ENCODE measurements at places on chromosomes 13 and 19.

- DNase-seq: no peak
Observed at GRCh38 chr13:20326276-20326675, 94.2 kb upstream of the GJB6 start.

DNA sequence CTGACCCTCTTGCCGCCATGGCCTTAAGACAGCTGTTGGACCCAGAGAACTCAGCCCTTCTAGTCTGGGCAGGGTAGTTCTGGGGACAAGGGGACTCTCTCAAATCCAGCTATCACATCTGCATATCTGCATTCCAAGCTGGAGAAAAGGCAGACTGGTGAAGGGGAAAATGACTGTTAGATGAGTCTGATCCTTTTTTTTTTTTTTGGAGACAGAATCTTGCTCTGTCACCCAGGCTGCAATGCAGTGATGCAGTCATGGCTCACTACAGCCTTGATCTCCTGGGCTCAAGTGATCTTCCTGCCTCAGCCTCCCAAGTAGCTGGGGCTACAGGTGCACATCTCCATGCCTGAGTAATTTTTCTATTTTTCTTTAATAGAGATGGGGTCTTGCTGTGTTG, 114.3 kb downstream of the SIPA1L3 start:
- no peak for DNase-seq

GRCh38 chr13:85255978-85256377, 543.2 kb downstream of the SLITRK6 start:
- DNase-seq: no peak

GRCh38 chr19:29854033-29854432, 42.2 kb downstream of the CCNE1 start:
- no peak for DNase-seq

DNA sequence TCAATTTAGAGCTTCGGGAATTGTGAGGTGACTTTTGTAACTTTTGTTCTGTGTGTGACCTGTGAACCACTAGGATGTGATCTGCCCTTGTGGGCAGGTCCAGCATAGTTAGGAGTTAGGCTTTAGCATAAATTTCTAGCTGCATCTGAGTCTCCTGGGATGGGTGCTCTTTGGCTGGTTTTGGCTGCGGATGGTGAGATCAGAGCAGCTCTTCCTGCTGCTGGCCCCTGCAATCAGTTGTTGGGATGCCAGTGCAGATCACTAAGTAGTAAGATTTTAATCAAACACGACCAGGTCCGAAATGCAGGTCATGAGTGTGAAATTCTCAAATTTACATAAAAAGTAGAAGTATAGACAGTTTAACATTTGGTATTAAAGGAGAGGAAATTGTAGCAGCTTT, 8.5 kb downstream of the CEBPG start:
- no peak for DNase-seq

- no peak for DNase-seq
Observed at GRCh38 chr19:17183858-17184321, 31.3 kb upstream of the USE1 start.

- no peak for DNase-seq
Observed at GRCh38 chr19:12888006-12888603, 1.1 kb upstream of the KLF1 start.

DNA sequence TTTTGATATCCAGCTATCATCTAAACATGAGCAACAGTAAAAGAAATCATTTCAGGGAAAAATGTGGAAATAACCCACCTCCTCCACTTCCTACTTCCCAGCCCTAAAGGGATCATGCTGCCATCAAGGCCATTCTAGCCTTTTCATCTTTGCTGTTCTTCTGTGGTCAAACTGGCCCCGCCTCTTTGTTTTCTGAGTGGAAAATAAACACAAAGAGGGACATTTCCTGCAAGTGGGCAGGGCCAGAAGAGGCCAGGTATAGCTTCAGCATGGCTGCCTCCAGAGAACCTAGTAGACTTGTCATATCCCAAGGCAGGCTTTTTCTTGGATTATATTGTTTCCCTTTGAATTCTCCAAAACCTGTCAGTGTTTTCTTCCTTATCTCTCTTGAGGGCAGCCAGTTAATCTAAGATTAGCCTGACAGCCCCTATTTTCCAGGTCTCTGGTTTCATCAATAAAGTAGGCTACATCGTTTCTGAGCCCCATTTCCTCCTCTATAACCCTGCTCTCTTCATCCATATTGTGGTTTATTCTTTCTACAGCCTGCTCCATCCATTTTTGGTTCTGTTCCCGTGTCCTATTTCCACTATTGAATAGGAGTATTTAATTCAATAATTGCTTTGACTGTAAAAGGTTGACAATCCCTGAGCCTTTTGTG, 117.6 kb downstream of the GPC6 start:
- DNase-seq: no peak

GRCh38 chr19:38717051-38717450, 27.2 kb downstream of the CAPN12 start:
- DNase-seq: no peak

- no peak for DNase-seq
Observed at GRCh38 chr13:78239714-78240113, 321.1 kb upstream of the EDNRB start.

GRCh38 chr13:78576261-78576660, 27.1 kb downstream of the POU4F1 start:
- DNase-seq: no peak

GRCh38 chr13:43472980-43473379, 313.8 kb downstream of the ENOX1 start:
- no peak for DNase-seq

DNA sequence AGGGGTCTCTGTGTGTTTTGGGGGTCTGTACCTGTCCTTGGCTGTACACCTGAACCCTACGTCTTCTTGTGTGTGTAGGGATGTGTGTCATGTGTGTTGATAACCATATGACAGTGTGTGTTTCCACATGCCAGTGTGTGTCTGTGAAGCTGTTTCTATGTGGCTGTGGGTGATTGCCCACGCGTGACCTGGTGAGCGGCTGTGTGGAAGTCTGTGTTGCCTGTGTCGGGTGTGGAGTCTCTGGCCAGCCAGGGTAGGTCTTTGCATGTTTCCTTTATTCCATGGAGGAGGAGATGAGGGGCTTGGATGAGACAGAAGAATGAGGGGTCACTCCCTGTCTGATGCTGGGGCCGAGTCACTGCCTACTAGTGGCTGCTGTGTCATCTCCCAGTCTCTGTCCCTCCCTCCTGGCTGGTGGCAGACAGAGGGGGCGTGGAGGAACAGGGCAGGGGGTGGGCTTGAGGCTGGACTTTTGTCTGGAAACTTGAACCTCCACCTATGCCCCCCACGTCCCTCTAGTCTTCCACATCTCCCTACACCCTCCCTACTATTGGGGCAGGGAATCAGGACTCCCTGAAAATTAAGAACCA, 2.8 kb upstream of the FOSB start:
- no peak for DNase-seq

- no peak for DNase-seq
Observed at GRCh38 chr19:14325863-14326262, 55.4 kb upstream of the ADGRE5 start.

- DNase-seq: no peak
Observed at GRCh38 chr19:46198756-46199155, 30.8 kb upstream of the IGFL1 start.

DNA sequence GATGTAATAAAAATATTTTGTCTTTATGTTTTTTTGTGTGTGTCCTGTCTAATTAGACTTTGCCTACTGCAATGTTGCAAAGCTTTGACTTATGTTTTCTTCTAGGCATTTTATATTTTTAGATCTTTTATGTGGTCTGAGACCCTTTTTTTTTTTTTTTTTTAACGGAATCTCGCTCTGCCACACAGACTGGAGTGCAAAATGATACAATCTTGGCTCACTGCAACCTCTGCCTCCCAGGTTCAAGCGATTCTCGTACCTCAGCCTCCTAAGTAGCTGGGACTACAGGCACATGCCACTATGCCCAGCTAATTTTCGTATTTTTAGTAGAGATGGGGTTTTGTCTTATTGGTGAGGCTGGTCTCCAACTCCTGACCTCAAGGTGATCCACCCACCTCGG, 8.5 kb upstream of the ZNF304 start:
- no peak for DNase-seq

DNA sequence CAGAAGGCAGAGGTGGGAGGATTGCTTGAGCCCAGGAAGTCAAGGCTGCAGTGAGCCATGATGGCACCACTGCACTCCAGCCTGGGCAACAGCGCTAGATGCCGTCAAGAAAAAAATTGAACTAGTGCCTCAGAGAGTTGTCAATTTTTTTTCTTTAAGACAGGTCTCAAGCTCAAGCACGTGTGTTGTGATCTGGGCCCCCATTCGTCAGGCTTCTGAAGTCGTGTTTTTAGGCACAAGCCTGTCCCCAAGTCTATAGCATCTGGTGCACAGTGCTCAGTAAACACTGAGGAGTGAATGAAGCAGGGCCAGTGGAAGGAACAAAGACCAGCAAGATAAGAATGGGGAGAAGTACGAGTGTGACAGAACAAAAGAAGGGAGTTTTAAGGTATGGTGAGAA, 23.7 kb upstream of the LAMP1 start:
- no peak for DNase-seq

DNA sequence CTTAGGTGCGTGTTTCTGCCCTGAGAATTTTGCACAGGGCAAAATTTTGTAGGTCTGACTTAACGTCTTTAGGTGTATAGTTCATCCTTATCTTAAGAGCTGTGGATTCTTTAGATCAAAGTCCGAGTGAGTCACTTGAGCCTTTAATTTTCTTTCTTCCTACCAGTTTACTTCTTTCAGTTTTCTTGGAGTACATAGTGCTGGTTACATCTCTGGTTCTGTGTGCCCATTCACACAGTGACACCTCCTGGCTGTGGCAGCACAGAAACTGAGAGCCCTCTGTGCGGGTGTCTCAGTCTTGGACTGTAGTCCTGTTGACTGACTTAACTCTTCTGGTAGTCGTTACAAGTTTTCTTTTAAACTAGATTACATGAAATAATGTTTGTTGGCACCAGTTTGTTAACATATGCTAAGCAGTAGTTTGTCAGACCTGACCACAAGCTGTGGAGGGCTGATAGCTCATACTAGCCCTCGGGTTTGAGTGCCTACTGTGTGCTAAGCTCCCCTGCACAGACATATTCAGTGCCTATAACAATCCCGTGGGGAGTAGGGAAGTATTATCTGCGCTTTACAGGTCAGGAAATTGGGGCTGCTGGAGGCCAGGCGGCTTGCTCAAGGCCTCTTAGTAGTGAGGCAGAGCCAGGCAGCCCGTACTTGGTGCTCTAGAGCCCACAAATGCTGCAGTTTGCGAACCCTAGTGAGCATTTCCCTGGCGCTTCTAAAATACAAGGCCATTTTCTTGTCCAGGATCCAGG, 1.6 kb downstream of the GATAD2A start:
- DNase-seq: peak; percentile 31

- no peak for DNase-seq
Observed at GRCh38 chr19:1250437-1251260, 2.3 kb downstream of the MIDN start.

DNA sequence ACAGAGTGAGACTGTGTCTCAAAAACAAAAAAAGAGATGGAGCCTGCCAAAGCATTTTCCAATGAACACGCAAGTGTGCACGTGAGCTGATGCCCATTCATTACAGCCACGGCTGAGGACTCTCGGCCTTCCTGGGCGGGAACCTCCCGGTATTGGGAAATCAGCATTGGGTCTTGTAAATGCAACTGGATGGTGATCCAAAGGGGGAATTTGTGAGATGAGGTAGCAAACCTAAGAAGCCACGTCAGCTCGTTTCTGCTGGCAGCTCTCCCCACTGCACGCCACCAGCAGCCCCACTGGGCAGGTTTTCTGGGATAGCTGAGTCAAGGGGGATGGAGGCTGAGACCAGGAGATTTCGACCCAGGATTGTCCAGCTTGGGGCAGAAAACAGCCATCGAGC, 11.5 kb downstream of the C13orf46 start:
- no peak for DNase-seq

DNA sequence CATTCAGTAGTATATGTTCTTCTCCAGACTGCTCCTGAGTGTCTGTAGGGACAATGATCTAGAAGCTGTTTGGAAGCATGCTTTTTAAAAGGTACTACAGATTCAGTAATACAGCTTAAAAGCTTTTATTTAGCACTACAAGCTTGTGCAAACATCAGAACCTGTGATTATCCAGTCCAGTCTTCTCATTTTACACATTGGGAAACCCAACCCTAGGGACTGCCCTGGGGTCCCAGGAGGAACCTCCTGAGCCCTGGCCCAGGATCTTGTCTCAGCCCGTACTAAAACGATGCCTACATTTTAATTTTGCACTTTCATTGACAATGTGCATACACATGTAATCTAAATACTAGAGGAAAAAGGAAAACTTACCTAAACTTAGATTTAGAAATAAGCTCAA, 12.5 kb downstream of the DOCK9 start:
- no peak for DNase-seq

GRCh38 chr13:107324416-107325204, 756.7 kb upstream of the ARGLU1 start:
- no peak for DNase-seq

DNA sequence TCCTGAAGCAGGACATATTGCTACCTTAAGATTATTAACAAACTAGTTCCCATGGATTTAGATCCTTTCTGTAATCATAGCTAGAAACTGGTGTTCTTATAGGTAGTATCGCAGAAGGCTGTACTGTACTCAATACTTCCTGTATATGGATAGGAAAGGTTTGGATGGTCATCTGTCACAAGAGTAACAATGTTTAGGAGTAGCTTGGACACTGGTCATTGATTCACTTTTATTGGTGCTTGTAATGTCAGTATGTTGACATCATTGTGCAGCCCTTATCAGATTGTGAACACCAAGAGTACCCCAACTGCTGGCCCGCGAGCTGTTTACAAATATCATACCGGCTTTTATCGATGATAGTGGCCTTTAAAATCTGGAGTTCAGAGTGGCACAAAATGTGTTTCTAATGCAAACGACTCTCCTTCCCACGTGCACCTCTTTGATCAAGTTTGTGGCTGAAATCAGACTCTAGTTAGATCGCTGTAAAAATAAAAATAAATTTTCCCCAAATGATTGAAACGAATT, 605 bp upstream of the CDK8 start:
- no peak for DNase-seq

DNA sequence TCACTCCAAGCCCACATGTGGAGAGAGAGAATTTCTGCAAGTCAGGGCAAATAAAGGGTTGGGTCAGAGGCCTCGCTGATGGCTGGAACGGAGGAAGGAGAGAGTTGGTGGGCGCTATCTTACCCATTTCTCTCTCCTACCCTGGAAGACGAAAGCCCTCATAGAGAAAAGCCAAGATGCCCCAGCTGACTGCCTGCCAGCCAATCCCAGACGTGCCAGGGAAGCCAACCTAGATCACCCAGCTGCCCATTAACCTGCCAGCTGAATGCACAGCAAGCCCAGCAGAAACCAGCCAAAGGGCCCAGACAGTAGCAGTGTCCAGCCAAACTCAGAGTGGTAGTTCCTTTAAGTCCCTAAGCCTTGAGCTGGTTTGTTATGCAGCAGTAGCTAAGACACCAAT, 167.0 kb upstream of the ZNF507 start:
- no peak for DNase-seq

- no peak for DNase-seq
Observed at GRCh38 chr13:27182844-27183497, 11.4 kb upstream of the USP12 start.

- no peak for DNase-seq
Observed at GRCh38 chr13:101624210-101624922, 171.9 kb downstream of the ITGBL1 start.

DNA sequence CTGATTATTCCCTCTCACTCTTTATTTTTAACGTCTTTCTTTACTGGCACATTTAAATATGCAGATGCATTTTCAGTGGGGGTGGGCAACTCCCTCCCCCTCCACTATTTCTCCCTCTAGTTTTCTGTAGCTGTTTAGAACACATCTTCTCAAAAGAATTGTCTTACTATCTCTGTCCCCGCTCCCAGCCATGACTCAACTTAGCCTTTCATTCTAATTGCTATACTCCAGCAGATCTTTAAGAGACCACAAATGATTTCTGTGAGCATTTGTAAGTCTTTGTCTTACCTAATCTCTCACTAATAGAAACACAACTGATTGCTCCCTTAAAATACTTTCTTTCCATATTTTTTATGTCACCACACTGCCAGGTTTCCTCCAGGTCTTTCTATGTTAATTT, 350.9 kb downstream of the SPRY2 start:
- no peak for DNase-seq
